Bronchial epithelial cell (primary cell): ENCODE measurements at places on chromosomes 4 and X. TPM values are rescaled to one million over a fixed set of nuclear protein-coding genes. Genes with fewer than 3 reads are reported as not detected.
A peak's percentile ranks its signal among the peaks of the same experiment; 100 is the strongest.

DNA sequence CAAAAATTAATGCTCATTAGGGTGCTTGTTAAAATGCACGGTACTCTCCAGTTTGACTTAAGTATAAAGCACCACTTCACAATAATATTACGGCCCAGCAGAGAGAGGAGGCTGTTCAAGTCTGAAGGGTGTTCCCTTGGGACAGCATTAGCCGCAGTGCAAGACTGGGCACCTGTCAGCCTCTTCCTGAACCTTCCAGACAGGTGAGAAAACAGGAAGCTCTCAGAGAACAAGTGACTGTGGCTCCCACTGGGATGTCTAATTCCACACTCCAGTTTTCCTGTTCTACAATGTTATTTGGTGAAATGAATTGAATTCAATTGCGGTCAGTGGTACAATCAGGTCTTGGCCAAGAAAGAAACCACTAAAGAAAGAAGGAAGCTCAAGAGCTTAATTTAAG lies 414.4 kb downstream of the SMARCA1 start:
- DNase-seq, result no peak

Gene FAM184B
- total RNA-seq, result not detected in 2 replicates

Gene GAGE12E
- not detected in 2 replicates for total RNA-seq

- peak; percentile 64 for DNase-seq
Observed at GRCh38 chr4:159547645-159548308, 444.9 kb downstream of the RAPGEF2 start.

Gene BMP3
- total RNA-seq, result under 0.01 and 0.38 TPM in 2 replicates

GRCh38 chrX:68807818-68808217 lies 21.0 kb upstream of the EFNB1 start:
- peak; percentile 33 for DNase-seq

Gene CABS1
- not detected in 2 replicates for total RNA-seq

- DNase-seq, result no peak
Observed at GRCh38 chr4:20313237-20314030, 61.7 kb downstream of the SLIT2 start.

Gene CENPE
- 1.3 and 6.3 TPM in 2 replicates for total RNA-seq

Gene XPNPEP2
- total RNA-seq, result not detected in 2 replicates

DNA sequence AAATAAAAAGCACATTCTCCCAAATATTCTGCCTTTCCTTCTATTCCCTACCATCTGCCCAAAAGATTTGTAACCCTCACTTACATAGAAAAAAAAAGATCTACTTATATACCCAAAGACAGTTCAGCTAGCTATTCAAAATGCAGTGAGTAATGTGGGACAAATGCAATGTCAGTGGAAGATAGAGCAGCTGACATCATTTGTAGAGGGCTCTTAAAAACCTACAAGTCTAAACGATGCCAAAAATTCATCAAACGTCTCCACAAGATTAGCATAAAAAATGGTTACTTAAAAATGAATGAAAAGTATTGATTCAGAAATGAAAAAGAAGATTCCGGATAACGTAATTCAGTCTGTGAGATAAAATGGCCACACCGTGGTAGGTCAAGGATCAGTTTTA lies 96.5 kb downstream of the ASB9 start:
- no peak for DNase-seq

Gene CTAG1B
- not detected in 2 replicates for total RNA-seq

Gene IRS4
- total RNA-seq, result not detected in 2 replicates

Gene FGD1
- 1.1 and 1.7 TPM in 2 replicates for total RNA-seq

DNA sequence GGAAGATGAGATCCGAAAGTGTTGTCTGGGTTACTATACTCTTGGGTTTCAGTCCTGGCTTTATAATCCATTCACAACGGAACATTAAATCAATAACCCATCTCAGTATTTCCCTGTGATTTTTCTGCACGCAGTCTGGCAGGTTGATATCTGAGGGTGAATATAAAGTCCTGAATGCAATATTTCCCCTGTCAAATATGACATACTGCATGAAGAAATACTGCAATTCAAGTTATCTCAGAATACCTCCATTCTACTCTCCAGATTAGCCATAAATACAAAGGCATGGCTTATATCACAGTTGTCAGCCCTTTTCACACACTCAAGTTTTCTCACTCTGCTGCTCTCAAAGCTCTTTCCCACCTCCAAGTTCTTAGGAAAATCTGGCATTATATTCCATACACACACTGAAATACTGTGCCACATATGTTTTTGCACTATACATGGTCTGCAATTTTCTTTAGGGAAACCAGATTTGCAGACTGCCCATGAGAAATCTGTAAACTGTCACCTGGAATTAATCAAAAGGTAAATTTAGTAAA lies 64.7 kb downstream of the WDFY3 start:
- DNase-seq, result no peak

DNA sequence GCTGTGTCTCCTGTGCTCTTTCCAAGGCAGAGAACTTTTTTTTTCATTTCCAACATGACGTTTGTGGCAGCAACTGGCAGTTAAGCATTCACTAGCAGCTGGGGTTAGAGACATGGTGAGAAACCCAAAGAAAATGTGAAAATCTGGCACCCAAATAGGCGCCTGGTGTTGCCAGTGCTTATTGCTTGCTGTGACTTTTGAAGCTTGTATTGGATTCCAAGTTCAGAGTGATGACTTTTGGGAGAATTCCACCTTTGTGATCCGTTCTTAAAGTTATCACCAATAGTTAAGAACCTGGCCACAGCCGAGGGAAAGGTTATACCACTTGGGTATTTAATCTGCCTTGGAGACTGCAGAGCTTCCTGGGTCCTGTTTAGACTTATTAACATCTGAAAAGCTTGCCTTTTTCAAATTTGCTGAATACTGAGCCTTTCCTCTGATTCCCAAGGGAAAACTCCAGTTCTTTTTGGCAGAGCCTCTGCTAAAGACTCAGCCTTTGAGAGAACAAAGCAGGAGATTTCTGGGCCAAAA lies 101.0 kb downstream of the OPHN1 start:
- DNase-seq, result no peak

DNA sequence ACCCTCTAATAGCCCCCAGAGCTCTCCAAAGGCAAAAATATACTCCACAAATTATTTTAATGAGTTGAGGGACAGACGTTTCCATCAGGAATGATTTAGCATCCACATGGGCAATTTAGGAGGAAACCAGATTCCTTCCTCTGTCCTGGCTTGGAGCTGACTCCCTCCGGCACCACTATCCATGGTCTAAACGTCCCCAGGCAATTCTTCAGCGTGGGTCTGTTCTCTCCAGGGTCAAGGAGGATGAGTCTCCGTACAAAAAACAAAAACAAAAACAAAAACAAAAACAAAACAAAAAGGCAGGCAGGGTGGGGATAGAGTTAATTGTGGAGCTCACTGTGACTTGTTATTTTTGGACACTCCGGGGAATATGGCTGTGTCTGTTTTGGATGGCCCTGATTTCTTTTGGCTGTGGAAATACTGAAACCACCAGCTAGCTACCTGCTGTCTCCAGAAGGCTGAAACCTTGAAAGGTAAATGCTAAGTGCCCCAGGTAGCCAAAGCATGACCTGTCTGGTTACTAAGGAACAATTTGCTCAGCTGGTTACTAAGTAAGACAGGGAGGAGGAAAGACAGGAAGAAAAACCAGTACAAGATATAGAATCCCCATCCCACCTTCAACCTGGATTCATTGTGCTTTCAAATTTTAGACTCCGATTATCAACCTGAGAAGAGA lies 419.1 kb upstream of the LCORL start:
- DNase-seq, result no peak

Gene RBM46
- total RNA-seq, result 0.26 and 0.53 TPM in 2 replicates

Gene NAT8L
- total RNA-seq, result not detected in 2 replicates

DNA sequence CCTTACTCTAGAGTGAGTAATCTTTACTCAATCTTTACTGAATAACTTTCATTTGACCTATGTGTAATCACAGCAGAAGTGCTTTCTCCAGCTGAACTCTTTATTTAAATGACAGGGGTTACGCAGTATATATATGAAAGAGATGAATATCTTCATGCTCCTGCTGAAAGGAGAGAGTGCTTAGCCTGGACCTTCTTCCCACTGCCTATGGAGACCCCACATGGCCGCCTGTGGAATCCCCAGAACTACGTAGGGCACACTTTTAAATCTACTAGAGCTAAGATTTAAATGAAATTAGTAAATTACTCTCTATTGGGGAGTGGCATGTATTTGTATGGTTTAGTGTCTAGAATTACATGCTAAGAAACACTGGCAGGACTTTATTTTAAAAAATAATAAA lies 391.2 kb downstream of the ANKRD50 start:
- no peak for DNase-seq

GRCh38 chrX:7112071-7112470 lies 35.4 kb upstream of the STS start:
- no peak for DNase-seq

DNA sequence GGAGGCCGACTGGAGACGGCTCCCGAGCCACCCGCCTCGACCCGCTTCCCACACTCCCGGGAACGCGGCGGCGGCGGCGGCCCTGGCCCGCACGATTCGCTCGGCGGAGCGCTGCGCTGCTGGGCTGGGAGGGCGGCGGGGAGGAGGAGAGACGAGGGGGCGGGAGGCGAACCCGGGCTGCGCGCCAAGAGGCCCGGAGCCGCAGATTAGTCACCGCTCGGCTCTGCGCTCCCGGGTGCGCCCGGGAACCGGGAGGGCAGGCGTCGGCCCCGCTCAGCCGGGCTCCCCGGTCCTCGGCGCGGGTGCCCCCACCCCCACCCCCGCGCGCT lies 11.2 kb upstream of the BCOR start:
- DNase-seq, result no peak

GRCh38 chrX:13717700-13718472 lies 16.5 kb downstream of the TRAPPC2 start:
- no peak for DNase-seq

DNA sequence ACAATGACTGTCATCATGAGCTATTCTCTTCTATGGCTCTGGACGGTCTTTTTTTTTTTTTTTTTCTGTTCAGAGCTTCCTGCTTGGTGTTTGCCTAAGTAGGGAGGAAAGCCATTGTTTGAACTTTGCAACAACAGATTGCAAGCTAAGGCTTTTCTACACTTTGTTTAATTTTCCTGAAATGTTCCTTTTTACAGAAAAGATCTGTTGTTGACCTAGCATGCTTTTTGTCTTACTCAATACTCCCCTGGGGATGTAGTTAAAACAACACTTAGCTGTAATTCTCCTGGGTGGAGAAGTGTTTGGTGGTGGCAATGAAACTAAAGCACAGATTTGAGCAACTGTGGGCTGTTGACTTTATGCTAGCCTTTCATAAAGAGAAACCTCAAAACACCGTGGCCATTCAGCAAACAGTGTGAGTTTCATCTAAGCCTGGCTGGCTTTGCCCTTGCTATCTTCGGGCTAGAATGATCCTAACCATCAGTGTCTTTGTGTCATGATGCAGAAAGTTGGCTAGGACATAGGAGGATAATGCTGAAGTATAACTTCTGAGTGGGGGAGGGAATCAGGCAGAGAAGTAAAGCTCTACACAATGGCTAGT lies 110.5 kb downstream of the ANXA3 start:
- peak; percentile 28 for DNase-seq

DNA sequence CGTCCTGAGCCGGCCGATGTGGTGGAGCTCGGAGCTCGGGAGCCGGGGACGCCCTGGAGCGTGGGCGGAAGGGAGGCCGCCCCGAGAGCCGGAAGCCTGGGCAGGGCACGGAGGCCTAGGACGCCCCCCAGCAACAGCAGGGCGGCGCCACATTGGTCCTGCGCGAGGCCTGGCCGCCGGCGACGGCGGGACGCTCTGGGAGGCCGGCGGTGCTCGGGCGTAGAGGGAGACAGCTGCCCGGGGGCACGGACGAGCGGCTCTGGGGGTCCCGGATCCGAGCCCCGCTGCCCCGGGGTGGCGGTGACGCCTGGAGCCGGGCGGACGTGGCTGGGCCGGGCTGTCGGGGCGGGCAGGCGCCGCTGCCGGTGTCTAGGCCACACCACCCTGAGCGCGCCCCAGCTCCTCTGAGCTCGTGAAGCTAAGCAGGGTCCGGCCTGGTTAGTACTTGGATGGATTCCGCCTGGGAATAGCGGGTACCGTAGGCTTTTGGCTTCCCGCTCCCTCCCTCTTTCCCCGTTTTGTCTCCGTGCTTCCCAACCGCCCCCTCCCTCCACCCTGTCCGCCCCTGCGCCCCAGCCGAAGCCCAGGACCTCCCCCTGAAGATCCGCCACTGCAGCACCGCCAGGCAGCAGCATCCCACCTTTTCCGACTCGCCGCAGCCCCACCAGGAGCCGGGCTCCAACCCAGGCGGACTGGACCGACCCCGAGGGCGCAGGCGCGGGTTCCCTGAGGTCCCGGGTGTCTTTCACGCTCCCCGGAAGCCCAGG lies 12.1 kb downstream of the FRG2 start:
- DNase-seq, result no peak

GRCh38 chrX:46803140-46803539 lies 33.7 kb upstream of the RP2 start:
- DNase-seq, result no peak

- no peak for DNase-seq
Observed at GRCh38 chr4:171582961-171583581, 230.1 kb upstream of the GALNTL6 start.

- no peak for DNase-seq
Observed at GRCh38 chr4:182547435-182547834, 304.2 kb downstream of the TENM3 start.

Gene CSAG3
- not detected in 2 replicates for total RNA-seq

- DNase-seq, result peak; percentile 30
Observed at GRCh38 chr4:24690436-24690835, 104.9 kb upstream of the SOD3 start.

Gene CDKL2
- 0.90 and 1.3 TPM in 2 replicates for total RNA-seq

GRCh38 chr4:83358410-83358809 lies 23.8 kb upstream of the HPSE start:
- DNase-seq, result peak; percentile 82

GRCh38 chr4:7805533-7806337 lies 133.9 kb downstream of the AFAP1 start:
- peak; percentile 89 for DNase-seq

Gene SPANXD
- not detected in 2 replicates for total RNA-seq

DNA sequence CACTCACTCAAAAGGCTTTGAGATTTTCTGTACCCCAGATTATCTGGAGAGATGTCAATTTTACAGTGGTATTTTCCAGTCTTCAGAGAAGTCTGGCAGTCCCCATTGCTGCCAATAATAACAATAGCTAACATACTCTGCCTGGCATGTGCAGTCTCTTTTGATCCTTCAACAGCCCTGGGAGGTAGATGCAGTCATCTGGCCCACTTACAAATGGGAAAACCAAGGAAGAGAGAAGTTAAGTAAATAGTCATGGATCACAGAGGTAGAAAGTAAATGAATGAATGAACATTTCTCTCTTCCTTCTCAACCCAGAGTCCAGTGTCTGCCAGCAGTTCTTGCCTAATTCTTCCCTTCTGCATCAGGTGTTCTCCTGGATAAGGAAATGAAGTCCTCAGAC lies 113.0 kb upstream of the EDNRA start:
- peak; percentile 20 for DNase-seq

- no peak for DNase-seq
Observed at GRCh38 chrX:149939655-149939904, 1.3 kb upstream of the EOLA2 start.

Gene FRAS1
- 12.2 and 13.7 TPM in 2 replicates for total RNA-seq

GRCh38 chr4:4862071-4862551 lies 2.6 kb downstream of the MSX1 start:
- DNase-seq, result no peak

Gene TRAM1L1
- total RNA-seq, result 0.26 and 0.51 TPM in 2 replicates
